ENCODE measurements at places on chromosomes 3 and 15.

DNA sequence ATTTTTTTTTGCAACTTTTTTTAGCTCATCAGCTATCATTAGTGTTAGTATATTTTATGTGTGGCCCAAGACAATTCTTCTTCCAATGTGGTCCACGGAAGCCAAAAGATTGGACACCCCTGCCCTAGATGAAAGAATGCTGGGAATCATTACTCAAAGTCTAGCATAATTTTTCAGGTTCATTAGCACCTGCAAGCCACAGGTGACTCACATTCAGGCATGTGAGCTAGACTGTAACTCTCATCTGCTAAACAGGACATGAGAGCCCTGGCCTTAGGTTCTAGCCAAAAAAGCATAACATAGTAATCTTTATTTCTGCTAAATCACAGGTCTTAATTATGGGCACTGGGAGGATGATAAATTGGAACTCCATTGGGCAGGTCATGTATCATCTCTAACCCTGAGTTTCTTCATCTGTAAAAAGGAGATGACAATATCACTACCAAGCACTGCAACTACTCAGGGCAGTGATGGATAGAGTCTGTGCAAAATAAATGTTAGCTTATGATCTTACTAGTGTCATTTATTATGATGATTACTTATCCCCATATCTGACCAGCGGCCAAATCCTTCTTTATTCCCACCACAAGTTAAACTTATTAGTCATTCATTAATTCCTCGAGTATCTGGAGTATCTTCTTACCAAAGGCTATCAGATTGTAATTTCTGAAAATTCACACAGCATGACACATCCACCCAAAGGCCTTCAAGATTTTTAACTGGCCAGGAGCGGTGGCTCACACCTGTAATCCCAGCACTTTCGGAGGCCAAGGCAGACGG lies 125.0 kb downstream of the PLD1 start:
- no peak overlapping the region for H3K4me3 ChIP-seq
- peaks cover 3% of the 10 kb centered on the region for H3K4me1 ChIP-seq
- H3K27ac ChIP-seq, result no peak overlapping the region
- H3K36me3 ChIP-seq, result no peaks in the 10 kb centered on the region
- no peak for DNase-seq
- H3K27me3 ChIP-seq, result no peaks in the 10 kb centered on the region

DNA sequence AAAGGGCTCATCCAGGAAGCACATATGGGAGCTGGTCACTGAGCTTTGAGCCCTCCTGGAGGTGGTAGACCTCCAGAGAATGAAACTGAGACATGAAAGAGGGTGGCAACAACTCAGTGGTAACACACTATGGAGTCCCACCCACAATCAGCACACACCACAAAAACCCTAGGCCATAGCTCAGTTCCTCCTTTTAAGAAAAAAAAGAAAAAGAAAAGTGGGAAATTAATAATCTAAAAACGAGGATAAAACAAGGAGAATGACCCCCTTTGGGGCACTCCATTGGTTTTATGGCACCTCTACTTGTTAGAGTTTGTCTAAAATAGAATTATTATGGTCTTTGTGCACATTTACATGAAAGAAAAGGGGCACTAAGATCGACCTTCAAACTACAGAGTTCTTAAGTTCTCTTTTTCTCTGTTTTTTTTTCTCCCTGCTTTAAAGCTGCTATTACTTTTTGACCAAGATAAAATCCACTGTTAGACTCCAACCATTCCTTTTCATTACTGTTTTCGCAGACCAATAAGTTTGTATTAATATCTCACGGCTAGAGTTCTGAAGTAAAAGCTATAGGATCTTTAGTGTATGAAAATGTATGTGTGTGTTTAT lies 40.2 kb upstream of the ZBTB20 start:
- peaks cover 25% of the 10 kb centered on the region for H3K4me1 ChIP-seq
- peak; percentile 53 for DNase-seq
- peak overlapping the region; percentile 86 for H3K4me3 ChIP-seq
- peak overlapping the region; percentile 92 for H3K27ac ChIP-seq
- peaks cover under 1% of the 10 kb centered on the region for H3K36me3 ChIP-seq

DNA sequence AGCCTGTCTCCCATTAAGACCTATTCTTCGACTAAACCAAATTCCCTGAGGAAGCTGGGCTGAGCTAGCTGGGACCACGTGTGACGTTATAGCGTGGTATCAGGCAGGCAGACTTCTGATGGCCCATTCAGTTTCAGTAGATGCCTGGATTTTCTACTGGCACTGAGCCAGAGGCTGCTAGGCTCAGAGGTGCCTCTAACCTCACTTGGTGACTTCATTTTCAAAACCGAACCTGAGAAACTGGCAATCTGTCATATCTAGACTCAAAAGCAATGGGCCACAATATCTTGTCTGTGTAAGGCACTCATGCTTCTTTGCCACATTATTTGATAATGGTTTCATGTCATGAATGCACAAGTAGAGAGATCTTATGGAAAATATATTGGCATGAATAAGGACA lies 352.1 kb upstream of the AZI2 start:
- no peak overlapping the region for H3K4me3 ChIP-seq
- H3K27ac ChIP-seq, result no peak overlapping the region
- no peaks in the 10 kb centered on the region for H3K4me1 ChIP-seq
- no peak for DNase-seq
- H3K36me3 ChIP-seq, result no peaks in the 10 kb centered on the region

- H3K36me3 ChIP-seq, result no peaks in the 10 kb centered on the region
- H3K27ac ChIP-seq, result no peak overlapping the region
Measured at GRCh38 chr3:102484363-102484762, 49.5 kb downstream of the ZPLD1 start.

- H3K4me3 ChIP-seq, result no peak overlapping the region
- peaks cover 5% of the 10 kb centered on the region for H3K27me3 ChIP-seq
- H3K4me1 ChIP-seq, result peaks cover 3% of the 10 kb centered on the region
- no peaks in the 10 kb centered on the region for H3K36me3 ChIP-seq
- no peak for DNase-seq
- peak overlapping the region; percentile 67 for H3K27ac ChIP-seq
Measured at GRCh38 chr3:66400411-66401156, 100.2 kb downstream of the LRIG1 start.

DNA sequence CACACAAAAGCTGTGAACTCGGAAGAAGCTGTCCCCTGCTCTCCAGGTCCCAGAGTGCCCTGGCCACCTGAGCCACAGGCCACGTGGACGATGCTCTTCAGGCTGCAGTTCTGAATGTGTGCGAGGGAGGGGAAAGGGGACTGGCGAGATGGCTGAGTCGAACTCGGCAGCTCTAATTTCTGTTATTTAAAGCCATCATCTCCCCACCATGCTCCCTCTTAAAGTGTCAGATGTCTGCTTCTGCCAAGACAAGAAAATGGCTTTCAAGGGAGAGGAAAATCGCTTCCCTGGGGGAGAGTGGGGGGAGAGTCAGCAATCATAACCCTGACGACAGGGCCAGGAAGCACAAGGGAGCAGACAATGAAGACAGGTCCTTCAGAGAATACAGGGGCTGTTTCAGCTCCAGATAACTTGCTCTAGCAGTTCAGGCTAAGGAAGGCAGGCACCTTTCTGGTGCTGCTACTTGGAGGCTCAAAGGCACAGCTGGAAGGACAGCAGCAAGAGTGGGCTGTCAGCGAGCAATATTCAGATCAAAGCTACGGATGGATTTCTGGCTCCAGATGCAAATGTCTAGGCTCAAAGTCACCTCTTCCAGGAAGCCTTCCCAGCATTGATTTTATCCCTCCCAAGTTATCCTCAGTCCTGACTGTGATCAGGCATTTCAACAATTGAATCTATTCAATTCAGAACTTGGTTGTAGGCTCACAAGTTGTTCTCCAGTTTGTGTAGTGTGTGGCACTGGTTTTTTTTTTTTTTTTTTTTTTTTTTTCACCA lies 15.5 kb upstream of the CCDC33 start:
- H3K4me1 ChIP-seq, result no peaks in the 10 kb centered on the region
- peaks cover 32% of the 10 kb centered on the region for H3K27me3 ChIP-seq
- DNase-seq, result no peak
- H3K27ac ChIP-seq, result no peak overlapping the region
- H3K4me3 ChIP-seq, result no peak overlapping the region

DNA sequence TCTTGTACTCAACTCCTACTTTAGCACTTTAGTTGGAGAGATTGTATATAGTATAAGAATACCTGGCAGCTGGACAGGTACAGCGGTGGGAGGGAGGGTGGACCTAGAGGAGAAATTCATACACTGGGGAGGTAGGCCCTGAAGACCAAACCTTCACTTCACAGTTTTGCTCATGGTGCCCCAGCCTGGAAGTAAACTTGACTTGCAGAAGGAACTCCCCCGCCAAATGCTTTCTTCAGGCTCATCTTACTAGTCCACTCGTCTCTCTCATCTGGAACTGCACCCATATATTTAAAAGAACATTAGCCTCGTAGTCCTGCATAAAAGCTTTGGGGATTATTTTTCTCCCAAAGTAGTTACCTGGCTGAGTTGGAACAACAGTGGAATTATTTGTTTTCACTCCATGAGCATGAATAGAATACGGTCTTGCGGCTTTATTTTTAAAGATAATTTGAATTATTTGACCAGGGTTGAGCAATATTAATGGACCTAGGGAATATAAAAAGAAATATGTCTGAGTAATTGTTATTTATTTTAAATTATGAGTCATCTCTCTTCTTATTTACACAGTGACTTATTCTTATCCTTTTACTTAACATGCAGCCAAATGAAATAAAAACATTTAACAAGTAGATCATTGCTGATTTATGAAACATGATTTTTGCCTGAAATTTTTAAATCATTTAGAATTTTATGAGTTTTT lies 25.5 kb upstream of the CP start:
- no peak for DNase-seq
- no peaks in the 10 kb centered on the region for H3K27me3 ChIP-seq
- H3K4me3 ChIP-seq, result no peak overlapping the region
- H3K27ac ChIP-seq, result no peak overlapping the region
- H3K36me3 ChIP-seq, result no peaks in the 10 kb centered on the region

GRCh38 chr3:40086890-40087883 lies 222.3 kb upstream of the EIF1B start:
- H3K27ac ChIP-seq, result no peak overlapping the region
- H3K4me1 ChIP-seq, result no peaks in the 10 kb centered on the region
- no peak for DNase-seq
- no peak overlapping the region for H3K4me3 ChIP-seq
- peaks cover 8% of the 10 kb centered on the region for H3K27me3 ChIP-seq

DNA sequence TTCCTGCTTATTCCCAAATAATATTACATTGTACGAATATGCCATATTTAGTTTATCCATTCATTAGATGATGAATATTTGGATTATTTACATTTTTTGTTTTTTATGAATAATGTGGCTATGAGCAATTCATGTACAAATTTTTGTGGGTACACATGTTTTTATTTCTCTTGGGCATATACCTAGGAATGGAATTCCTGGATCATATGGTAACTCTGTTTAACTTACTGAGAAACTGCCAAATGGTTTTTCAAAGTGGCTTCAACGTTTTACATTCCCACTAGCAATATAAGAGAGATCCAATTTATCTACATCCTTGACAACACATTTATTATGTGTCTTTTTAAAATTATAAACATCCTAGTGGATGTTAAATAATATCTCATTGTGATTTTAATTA lies 362.0 kb upstream of the TMCO5A start:
- no peaks in the 10 kb centered on the region for H3K4me1 ChIP-seq
- H3K36me3 ChIP-seq, result no peaks in the 10 kb centered on the region
- H3K4me3 ChIP-seq, result no peak overlapping the region
- H3K27me3 ChIP-seq, result no peaks in the 10 kb centered on the region

DNA sequence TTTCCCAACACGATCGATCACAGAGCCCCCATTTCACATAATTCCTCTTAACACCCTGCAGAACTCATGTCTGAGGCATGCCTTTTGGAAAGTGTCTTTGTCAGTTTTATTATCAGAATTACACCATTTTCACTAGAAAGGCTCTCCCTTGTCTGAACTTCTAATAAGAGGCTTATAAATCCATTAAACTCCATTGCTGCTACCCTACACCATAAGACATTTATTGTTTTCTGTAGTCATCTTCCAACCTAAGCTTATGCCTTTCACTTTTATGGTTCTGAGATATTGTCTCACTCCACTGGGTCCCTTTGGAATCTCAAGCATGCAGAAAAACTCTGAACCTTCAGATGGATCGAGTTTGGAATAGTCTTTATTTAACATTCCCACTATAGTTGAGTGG lies 50.2 kb upstream of the TPM1 start:
- H3K4me3 ChIP-seq, result no peak overlapping the region
- DNase-seq, result no peak
- no peak overlapping the region for H3K27ac ChIP-seq
- no peaks in the 10 kb centered on the region for H3K4me1 ChIP-seq
- peaks cover 24% of the 10 kb centered on the region for H3K27me3 ChIP-seq

- no peak overlapping the region for H3K4me3 ChIP-seq
- no peaks in the 10 kb centered on the region for H3K27me3 ChIP-seq
- H3K36me3 ChIP-seq, result peaks cover 2% of the 10 kb centered on the region
Measured at GRCh38 chr15:100635406-100636071, 33.1 kb downstream of the ASB7 start.

GRCh38 chr15:70856884-70857561 lies 3.1 kb upstream of the LARP6 start:
- no peak for DNase-seq
- H3K36me3 ChIP-seq, result no peaks in the 10 kb centered on the region
- H3K4me3 ChIP-seq, result no peak overlapping the region
- peaks cover 52% of the 10 kb centered on the region for H3K27me3 ChIP-seq

DNA sequence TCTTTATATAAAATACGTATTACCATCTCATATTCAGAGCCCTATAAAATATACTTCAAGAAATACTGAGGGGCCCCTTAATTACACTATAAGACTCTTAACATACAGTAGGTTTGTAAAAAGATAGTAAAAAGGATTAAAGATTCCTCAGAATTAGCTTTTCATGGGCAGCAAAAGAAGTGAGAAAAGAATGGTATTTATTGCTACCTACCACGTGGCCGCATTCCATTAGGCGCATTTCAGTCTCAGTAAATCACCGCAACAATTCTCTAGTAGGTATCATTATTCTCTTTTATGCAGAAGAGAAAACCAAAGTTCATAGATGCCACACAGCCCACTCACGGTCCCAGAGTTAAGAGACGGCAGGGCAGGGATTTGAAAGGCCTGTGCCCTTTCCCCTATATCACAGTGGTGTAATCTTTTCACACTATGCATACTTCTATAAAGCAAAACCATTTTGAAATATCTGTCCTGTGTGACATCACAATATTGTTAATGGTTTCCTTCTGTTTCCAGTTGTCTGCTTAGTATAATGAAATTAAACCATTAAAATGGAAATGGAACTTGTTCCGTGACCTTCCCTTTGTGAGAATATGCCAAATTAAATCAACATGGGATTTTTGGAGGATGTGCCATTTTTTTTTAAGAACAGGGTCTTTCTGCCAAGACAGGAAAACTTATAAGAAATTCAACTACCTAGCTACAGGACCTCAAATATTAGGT lies 1072.2 kb downstream of the FHIT start:
- H3K27me3 ChIP-seq, result no peaks in the 10 kb centered on the region
- H3K27ac ChIP-seq, result no peak overlapping the region
- no peaks in the 10 kb centered on the region for H3K36me3 ChIP-seq
- no peak overlapping the region for H3K4me3 ChIP-seq
- no peaks in the 10 kb centered on the region for H3K4me1 ChIP-seq

GRCh38 chr3:85875589-85875988 lies 916.8 kb downstream of the CADM2 start:
- H3K4me3 ChIP-seq, result no peak overlapping the region
- no peaks in the 10 kb centered on the region for H3K27me3 ChIP-seq
- H3K36me3 ChIP-seq, result no peaks in the 10 kb centered on the region
- H3K27ac ChIP-seq, result no peak overlapping the region
- DNase-seq, result no peak

GRCh38 chr3:114404590-114404989 lies 110.8 kb downstream of the TIGIT start:
- peaks cover 15% of the 10 kb centered on the region for H3K4me1 ChIP-seq
- H3K36me3 ChIP-seq, result no peaks in the 10 kb centered on the region
- H3K27ac ChIP-seq, result no peak overlapping the region
- H3K27me3 ChIP-seq, result no peaks in the 10 kb centered on the region

- no peak overlapping the region for H3K4me3 ChIP-seq
- no peaks in the 10 kb centered on the region for H3K36me3 ChIP-seq
- H3K4me1 ChIP-seq, result no peaks in the 10 kb centered on the region
- H3K27ac ChIP-seq, result no peak overlapping the region
Measured at GRCh38 chr3:105618556-105618955, 250.3 kb downstream of the CBLB start.
